Activated CD4-positive, CD25-positive, alpha-beta regulatory T cell treated with anti-CD3 and anti-CD28 coated beads, Interleukin-2, amount 50 U/mL, for 16 hours (primary cell): ENCODE measurements at places on chromosomes 11 and 22.

GRCh38 chr11:121711939-121712338 lies 259.2 kb upstream of the SORL1-AS1 start:
- DNase-seq, result no peak

- no peak for DNase-seq
These were observed 378.3 kb downstream of the BRD1 start for GRCh38 chr22:49449377-49449776.

GRCh38 chr22:41638124-41638523 lies 17.0 kb downstream of the XRCC6 start:
- DNase-seq, result no peak

- no peak for DNase-seq
These were observed 110.2 kb downstream of the RBFOX2 start for GRCh38 chr22:35918456-35918855.

- no peak for DNase-seq
These were observed 119.7 kb downstream of the GGTLC2 start for GRCh38 chr22:22764085-22764484.

GRCh38 chr22:35409783-35410662 lies 10.1 kb downstream of the MCM5 start:
- no peak for DNase-seq
